ENCODE measurements at places on chromosomes 1 and 21.

DNA sequence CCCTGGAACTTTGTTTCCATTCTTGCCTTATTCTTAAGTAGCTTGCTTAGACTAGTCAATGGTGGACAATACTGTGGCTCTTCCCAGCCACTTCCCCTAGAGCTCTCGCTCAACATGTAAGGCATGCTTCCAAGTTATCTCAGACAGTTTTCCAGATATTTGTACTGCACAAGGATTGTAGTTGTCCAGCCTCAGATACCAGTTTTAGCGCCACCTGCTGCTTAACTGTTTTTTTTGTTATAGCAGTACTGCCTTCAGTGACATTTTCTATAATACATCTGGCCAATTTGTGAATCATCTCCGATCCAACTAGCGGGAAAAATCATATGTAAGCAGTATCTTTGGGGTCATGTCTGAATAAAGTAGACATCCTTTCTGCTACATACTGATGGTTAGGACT, 346.7 kb upstream of the ADGRL4 start:
- DNase-seq, result peak; percentile 58

DNA sequence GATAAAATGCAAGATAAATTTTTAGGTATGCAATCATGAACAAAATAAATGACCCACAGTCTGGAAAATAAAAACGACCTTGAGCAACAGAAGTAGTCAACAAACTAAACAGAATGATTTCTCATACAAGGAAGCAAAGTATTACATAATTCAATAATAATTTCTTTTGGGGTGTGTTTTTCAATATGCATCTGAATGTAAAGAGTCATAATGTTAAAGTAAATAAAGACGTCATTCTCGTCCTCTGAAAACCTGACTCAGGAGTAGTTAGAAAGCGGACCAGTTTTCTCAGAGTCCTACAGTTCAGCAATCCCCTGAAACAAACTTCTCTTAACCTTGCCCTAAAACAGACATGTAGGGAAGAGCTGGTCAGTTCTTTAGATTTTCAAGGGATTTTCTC, 18.6 kb downstream of the CDC42BPA start:
- DNase-seq, result no peak

DNA sequence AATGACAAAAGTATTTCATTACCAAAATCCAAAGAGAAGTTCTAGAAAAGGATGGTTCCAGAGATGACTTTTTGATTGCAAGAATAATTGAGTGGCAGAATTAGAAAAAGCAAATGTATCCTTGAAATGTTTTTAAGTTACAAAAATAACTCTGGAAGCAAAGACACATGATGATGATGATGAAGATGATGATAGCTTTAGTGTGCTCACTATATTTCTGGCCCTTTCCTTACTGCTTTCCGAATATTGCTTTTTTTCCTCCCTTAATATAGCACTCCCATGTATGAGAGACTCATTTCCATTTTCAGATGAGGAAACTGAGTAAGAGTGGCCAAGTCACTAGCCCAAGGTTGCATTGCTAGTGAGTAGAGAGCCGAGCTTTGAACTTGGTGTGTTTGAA, 54.7 kb downstream of the CACHD1 start:
- DNase-seq, result no peak

DNA sequence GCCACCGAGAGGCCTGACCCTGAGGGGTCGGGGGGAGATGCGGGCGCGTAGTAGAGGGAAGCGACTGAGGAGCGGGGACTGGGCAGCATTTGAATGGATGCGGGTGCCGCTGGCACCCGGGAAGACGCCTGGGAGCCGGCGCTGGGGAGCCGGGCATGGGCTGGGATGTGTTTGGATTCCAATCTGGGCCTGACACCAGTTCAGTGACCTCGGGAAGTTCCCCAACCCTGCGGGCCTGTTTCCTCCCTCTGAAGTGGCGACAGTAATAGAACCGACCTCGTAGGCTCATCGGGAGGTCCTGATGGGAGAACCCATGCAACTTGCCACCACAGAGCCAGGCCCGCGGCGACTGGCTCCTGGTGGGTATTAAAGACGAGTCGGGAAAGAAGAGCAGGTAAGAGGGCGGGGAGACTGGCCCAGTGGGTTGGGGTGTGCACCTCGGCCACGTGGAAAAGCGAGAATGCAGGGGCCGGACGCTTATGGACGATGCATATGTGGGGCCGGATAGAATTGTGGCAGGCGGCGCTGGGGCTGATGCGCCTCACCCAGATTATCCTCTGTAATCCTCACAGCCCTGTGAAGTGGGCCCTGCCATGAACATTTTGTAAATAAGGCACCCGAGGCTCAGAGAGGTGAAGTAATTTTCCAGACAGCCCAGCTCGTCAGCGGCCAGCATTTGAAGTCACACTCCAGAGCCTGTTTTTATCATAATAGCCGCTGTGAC, 105.8 kb downstream of the SLC16A1 start:
- DNase-seq, result no peak

GRCh38 chr1:62285440-62285839, 33.8 kb downstream of the KANK4 start:
- no peak for DNase-seq

GRCh38 chr1:229004066-229004833, 266.7 kb upstream of the RAB4A start:
- DNase-seq, result no peak

GRCh38 chr1:84350550-84350949, 47.7 kb upstream of the DNASE2B start:
- DNase-seq, result no peak

DNA sequence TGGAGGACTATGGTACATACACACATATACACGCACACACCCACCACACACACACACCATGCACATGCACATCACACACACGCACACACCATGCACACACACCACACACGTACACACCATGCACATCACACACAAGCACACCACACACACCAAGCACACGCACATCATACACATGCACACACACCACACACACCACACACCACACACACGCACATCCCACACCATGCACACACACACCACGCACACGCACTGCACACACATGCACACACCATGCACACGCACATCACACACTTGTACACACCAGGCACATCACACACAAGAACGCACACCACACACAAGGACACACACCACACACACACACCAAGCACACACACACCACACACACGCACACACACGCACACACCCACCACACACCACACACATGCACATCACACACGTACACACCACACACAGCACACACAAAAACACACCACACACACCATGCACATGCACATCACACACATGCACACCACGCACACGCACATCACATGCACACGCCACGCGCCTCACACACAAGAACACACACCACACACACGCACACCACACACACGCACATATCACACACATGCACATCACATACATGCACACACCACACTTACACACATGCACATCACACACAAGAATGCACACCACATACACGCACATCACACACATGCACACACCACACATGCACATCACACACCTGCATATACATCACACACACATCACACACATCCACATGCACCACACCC, 9.2 kb downstream of the PDE9A start:
- no peak for DNase-seq

DNA sequence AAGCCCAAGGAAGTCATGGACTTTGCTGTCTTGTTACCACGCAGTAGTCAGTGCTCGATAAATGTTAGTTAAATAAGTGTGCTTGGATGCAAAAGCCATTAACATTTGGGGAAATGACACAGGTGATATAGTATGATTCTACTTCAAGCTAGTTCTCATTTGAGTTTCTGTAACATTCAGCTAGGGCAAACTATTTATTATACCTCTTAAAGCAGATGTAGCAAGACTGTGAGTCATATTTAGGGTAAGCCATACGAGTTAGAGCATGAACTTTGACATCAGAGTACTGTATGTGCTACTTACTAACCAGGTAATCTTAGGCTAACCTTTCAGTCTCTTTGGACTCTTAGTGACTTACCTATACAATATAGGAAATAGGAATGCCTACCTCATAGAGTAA, 21.0 kb downstream of the CLCA4 start:
- no peak for DNase-seq

DNA sequence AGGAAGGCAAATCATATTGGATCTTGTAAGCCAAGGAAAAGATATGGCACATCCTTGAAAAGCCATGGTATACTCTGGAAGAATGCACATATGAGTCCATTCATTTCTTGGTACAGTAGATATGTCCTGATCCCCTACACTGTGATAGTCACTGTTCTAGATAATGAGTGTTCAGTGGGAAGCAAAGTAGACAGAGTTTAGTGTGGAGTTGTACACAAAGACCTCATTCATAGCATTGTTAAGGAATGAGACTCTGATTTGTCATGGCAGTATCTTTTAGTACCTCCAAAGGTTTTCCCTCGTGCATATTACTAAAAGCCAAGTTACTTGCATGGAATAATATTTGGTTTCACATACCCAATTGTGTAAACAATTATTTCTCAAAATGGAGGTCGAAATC, 204.7 kb downstream of the NFIA start:
- DNase-seq, result no peak

DNA sequence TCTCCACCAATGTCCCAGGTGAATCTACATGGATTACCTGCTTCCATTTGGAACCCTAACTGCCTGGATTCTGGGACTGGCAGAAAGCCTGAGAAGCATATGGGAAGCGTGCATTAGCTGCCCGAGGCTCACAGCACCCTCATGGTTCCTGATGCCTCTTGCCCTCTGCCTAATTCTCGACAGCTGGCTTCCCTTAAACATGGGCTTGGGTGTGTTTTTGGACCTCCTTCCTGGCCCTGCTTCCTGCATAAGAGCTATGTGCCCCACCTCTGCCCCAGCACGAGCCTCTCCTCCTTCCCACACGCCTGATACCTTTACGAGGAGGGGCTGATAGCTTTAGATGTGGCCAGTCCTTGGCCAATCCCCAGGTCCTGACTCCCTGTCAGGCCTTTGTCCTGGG, 152.4 kb upstream of the HMGB4 start:
- no peak for DNase-seq

DNA sequence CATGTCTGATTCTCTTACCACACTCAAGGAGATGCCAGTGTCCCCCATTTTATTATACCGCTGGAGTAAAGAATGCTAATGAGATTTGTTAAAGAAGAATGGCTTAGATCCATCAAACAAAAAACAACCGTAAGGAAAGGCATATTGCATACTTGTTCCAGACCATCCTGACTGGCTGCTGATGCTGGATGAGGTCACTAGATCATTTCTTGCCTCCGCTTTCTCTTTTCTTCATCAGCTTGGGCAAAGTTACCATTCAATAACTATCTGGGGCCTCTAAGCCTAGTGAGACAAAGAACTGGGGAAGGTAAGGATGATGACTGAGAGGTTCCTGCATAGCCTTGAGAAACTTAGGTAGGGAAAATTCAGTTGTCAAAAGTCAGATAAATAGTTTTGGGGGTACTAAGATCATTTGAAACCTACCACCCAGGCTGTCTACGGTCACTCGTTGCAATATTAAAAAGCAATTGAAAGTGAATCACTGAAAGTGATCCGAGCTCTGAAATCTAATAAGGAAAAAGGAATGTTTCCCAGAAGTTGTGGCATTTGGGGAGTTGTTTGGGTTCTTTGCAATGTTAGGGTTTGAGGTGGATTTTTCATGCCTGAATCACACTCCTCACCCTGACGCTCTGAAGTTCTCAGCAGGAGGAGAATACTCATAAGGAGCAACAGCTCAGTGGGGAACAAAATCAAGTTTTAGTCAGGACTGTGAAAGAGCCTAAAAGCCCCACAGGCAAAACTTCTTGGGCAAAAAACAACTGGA, 176.8 kb downstream of the HHIPL2 start:
- DNase-seq, result no peak

GRCh38 chr1:6357243-6357936, 36.2 kb downstream of the ACOT7 start:
- no peak for DNase-seq

GRCh38 chr1:246698466-246699094, 25.6 kb upstream of the SCCPDH start:
- DNase-seq, result no peak

DNA sequence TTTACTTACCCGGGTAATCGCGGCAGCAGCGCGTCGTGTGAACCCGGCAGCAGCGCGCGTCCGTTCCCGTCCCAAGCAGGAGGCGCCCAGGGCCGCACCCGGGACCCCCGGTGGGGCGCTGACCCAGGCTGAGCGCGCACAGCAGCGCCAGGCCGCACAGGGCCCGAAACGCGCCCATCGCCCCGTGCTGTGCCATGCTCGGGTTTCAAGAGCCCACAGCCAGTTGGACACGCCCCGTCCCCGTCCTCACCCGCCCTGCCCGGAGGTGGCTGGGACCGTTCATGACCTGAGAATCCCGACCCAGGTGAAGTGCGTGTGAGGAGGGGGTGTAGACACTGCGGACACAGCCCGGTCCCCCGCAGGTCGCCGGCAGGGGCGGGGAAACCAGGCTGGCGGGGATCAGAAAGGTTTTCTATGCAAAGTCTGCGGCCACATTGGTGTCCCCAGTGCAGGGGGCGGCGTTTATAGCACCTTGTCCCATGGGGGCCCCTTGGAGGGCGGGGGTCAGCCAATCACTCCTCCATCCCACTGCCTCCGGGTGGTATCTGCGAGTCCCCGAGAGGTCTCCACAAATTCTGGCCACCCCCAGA, at the start of gene TNFRSF18:
TSS of gene TNFRSF18 (minus strand) at position 217 of the 590 bp plus-strand sequence. CDS start at position 196, 21 bp downstream.
- peak; percentile 47 for DNase-seq

DNA sequence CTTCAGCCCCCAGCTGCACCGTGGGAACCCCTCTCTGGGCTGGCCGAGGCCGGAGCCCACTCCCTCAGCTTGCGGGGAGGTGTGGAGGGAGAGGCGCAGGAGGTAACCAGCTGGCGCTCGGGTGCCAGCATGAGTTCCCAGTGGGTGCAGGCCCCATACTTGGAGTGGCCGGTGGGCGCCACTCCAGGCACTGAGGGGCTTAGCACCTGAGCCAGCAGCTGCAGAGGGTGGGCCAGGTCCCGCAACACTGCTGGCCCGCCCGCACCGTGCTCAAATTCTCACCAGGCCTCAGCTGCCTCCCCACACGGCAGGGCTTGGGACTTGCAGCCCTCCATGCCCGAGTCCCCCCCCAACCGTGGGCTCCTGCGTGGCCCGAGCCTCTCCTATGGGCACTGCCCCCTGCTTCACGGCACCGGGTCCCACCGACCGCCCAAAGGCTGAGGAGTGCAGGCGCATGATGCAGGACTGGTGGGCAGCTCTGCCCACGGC, 47.2 kb downstream of the LRRC53 start:
- DNase-seq, result no peak

DNA sequence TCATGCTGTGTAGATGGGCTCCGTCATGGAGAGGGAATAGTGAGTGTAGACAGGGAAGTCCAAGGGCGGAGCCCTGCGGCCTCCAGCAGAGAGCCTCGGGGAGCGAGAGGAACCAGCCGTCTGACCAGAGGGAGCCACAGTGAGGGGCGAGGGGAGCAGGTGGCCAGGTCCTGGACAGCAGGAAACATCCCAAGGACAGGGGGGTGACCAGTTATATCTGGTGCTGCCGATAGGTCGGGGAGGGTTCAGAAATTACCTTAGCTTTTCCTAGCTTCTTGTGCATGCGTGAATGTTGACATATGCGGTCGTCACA, 46.5 kb downstream of the TRAPPC10 start:
- DNase-seq, result no peak
